ENCODE measurements at places on chromosomes 11 and 22.

DNA sequence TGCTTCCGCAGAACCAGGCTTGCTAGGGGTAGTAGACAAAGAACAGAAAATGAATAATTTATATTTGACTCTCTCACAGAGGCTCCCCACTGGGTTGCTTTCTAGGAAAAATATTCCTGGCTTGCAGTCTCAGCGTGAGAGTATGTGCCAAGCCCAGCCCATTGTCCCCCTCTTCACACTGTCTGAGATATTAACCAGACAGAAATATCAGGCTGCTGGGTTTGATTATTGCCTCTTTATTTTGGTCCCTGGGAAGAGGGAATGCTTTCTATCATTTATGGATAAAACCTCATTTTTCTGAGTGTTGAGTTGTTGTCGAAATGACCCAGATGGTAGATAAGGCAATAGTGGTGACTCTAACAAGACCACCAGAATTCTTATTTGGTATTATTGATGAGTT is 367.9 kb downstream of the METTL15 start:
- DNase-seq, result peak; percentile 58

DNA sequence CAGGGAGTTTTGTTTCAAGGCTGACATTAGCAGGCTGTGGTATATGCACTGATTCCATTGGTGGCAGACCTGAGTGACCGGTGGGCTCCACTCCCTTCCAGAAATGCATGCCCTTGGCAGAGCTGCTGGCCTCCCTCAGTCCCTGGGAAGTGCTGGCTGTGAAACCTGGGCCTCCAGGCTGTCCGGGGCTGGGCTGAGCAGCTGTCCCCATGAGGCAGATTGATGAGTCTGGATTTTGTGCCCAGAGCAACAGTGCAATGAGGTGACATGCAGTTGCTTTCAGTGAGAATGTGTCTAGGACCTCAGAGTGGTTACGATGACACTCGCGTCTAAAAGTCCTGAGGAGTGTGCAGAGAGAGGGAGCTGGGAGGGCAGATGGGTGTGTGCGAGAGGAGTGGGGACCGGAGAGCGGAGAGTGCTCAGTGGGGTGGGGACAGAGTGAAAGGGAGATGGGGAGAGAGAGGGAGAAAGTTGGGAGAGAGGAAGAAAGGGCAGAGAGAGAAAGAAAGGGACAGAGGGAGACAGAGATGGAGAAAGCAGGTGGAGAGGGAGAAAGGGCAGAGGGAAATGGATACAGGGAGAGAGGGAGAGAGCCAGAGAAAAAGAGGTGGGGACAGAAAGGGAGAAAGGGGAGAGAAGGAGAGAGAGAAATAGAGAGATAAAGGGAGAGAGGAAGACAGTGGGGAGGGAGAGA is 978.3 kb downstream of the BRD1 start:
- no peak for DNase-seq

DNA sequence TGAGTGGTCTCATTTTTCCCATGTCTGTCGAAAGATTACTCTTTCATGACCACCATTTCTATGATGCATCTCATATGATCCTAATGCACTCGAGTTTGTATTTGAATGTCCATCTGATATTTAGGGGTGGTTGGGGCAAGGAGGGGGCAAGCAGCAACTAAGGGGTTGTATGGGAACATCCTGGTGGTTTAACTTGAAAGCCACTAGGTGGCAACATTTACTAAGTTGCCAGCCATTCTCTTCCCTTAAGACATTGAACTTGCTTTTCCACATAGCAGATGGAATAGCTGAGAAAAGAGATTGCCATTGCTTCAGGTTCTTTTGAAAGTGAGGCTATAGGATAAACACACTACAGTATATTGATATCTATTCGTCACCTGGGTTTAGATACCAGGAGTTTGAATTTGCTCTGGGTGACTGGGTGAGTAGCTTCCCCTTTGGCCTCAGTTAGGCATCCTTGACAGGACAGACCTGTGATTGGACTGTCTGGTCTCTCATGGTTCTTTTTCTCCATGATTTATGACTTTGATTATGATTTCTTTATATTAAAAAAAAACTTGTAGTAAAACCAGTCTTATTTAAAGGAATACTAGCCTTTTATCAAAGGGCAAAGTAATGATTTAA is 32.4 kb downstream of the NF2 start:
- DNase-seq, result peak; percentile 84

GRCh38 chr22:46547883-46548244 is 10.4 kb upstream of the CELSR1 start:
- DNase-seq, result no peak

DNA sequence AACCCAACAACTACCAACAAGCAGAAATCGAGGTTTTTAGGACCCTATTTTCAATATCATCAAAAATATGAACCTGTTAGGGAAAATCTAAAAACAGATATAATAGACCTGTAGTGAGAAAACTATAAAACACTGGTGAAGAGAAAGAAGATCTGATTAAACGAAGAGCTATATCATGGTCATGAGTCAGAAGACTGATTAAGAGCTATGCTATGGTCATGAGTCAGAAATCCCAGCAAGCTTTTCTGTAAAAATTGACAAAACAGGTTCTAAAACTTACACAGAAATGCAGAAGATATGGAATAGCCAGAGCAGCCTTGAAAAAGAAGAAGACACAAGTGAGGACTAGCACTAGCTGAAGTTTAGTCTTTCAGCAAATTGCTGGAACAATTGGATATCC is 345.0 kb downstream of the TBC1D22A start:
- no peak for DNase-seq

DNA sequence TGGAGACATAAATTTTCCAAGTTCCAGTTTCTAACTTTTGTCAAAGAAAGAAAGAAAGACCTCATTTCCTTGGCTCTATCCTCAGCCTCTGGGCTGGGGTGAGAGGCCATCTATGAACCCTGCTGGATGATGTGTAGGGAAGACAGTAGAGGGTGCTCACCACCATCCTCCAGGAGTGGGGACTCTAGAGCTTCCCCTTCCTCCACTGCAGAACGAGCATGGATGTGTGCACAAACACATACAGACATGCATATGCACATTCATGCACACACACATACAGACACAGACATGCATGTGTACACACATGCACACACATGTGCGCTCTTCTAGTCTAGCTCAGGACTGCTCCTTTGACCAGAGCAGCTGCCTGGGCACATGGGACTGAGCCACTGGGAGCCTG is 565.8 kb downstream of the BUD13 start:
- no peak for DNase-seq

- peak; percentile 98 for DNase-seq
Measured at GRCh38 chr22:23113067-23113846, 28.5 kb downstream of the RSPH14 start.

GRCh38 chr22:46686221-46687047 is 51.6 kb downstream of the CERK start:
- DNase-seq, result no peak
